ENCODE measurements at places on chromosomes 2 and 18.

- peak; percentile 92 for DNase-seq
Measured at GRCh38 chr2:3282056-3282998, 95.3 kb downstream of the EIPR1 start.

- DNase-seq, result no peak
Measured at GRCh38 chr2:128644156-128644555, 325.5 kb upstream of the HS6ST1 start.

DNA sequence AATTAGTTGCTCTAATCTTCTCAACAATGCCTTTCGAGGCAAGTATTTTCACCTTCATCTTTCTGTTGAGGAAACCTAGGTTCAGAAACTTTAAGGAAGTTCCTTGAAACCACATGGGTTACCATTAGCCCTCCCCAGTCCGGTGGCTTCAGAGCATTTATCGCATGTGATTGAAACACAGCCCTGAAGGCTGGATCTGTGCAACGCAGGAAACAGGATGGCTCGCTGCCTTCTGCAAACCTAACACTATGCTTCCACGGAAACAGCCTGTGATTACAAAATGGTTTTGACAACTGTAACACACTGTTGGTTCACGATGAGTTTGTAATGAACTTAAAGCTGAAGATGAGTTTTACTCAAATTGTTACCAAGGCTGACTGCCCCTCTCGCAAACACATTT is 68.5 kb downstream of the EPB41L3 start:
- peak; percentile 25 for DNase-seq

DNA sequence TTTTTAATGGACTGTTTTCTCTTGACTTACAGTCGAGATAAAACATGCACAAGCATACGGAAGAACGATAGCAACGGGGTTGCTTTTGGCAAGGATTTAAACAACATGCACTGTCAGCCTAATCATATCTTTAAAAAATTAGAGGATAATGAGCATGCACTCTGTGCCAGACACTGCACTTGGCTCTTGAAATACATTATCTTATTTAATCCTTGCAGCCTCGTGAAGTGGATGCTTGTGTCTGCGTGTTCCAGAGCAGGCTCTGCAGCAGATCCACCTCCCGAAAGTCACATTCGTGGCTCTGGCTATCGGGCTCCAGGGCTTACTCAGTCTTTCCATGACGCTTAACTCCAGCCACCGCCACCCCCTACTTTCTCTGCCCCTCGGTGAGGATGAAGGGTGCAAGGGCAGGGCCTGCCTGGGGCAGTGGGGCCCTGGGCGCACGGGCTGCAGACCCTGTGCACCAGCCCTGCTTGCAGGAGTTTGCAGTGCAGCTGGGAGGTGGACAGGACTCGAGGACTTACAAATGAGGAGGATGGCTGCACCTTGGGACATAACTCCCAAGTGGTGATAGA is 61.7 kb downstream of the ACKR3 start:
- no peak for DNase-seq

DNA sequence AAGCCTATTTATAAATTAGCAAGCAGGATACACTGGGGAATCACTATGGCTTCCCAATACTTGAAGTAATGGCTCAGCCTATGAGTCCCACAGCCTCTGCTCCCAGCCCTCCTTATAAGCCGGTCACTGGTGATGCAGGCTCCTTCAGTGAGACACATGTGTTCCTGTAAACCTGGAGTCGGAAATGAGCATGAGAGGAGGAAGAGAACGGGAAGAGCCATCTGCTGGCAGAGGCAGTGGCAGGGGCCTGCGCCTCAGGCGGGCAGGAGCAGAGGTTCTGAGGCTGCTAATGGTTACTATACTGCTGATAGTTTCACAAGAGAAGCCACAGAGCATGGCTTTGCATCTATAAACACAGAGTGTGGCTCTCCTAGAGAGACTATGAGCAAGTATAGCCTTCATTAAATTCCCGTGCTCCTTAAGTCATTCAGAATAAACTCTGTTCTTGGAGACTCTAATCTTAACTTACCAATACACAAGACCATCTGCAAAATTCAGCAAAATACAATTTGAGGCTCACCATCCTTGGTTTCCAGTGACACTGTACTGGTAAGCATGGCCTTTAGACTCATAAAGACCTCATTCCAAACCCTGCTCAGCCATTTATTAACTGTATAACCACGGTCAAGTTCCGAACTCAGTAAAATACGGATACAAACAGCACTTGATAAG is 63.3 kb downstream of the FBXO15 start:
- DNase-seq, result no peak

DNA sequence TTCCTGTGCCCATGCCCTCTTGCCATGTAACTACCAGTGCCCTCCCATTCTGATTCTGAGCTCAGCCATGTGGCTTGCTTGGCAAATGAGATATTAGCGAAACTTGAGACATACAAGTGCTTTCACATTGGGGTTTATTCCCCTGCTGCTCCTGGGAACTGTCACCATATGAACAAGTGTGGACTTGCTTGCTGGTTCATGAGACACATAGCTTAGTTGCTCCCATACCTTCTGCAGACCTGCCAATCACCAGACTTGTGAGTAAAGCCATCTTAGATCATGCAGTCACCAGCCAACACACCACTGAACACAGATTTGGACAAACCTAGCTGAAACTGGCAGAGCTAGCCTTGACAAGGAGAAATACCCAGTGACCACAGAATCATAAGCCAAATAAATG is 155.1 kb downstream of the SS18 start:
- DNase-seq, result no peak

GRCh38 chr18:8696749-8697211 is 8.6 kb upstream of the MTCL1 start:
- peak; percentile 29 for DNase-seq

DNA sequence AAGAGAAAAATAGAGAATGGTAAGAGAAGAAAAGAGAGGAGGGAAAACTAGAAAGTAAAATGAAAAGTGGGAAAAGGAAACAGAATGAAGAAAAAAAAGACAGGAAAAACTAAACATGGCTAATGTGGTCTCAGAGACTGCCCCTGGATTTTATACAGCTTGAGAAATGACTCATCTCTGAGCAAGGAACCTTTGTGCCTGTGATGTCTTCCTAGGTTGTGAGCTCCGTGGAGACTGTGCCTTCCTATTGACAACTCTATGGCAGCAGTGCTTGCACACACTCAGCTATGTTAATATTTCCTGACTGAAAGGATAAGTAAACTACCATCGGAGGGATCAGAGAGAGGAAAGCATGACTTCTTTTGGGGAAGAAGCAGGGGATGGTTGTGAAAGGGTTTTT is 203.8 kb downstream of the RDH14 start:
- DNase-seq, result peak; percentile 52

GRCh38 chr2:118990757-118991545 is 49.0 kb downstream of the MARCO start:
- no peak for DNase-seq

DNA sequence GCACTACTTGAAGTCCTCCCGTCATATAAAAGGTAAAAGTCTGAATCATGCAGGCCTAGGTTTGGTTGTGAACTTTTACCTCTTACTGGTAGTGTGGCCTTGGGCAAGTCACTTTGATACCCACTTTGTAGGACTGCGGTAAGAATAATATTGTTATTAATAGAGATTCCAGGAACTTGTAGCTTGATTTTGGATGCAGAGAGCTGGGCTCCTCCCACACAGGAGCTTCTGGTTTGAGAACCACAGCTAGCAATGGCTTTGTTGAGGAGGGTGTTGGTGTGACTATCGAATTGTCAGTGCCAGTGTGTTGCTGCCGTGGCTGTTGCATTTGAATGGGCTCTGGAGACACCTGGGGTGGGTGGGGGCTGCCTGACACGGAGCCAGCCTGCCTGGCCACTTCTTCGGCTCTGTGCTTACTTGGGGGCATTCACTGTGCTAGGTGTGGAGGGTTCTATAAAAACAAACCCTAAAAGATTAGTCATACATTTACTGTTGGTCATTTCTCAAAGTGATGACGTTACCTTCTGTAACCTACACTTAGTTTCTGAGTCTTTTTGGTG is 38.5 kb downstream of the ASAP2 start:
- DNase-seq, result peak; percentile 52

DNA sequence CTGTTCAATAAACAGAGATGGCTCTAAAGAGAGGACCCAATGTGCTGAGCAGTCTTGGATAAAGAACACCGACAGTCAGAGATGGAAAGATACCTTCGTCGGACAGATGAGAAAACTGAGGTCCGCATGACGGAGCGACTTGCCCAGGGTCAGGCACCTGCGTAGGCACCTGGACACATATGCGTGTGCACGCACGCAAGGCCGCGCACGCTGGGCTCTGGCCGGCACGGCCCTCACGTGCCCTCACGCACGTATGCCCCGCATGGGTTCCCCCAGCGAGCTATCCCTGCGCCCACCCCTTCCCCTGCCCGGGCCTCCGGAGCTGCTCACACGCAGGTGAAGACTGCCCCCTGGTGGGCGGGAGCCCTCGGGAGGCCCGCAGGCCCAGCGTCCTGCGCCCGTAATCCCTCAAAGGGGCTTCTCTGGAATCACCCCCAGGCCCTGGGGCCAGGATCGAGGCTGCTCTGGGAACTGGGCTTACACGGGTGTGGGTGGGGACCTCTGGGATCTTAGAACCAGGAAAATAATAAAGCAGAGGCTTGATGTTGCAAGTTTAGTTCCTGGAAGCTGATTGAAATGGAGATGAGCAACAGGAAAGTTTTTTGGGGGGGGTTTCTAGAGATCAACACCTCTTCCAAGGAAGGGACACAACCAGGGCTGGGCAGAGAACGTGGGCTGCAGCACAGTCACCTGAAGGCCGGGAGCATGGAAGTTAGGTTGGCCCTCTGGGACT is 246.3 kb downstream of the TNS1 start:
- no peak for DNase-seq

DNA sequence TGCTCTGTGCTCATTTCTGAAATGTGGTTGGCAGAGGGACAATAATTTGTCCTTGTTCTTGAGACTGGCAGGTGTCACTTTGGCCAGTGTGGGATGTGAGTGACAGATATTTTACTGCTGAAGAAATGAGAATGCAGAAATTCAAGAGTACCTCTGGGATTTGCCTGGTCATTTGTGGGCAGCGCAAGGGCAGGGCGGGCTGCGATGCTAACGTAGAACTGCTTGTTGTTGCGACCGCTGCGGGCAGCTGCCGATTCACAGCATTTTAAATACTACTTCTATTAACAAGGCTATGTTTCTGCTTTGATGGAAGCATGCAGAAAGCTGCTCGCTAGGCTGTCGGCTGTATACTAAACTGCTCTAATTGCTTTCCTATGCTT is 268.6 kb downstream of the FIGN start:
- DNase-seq, result no peak

DNA sequence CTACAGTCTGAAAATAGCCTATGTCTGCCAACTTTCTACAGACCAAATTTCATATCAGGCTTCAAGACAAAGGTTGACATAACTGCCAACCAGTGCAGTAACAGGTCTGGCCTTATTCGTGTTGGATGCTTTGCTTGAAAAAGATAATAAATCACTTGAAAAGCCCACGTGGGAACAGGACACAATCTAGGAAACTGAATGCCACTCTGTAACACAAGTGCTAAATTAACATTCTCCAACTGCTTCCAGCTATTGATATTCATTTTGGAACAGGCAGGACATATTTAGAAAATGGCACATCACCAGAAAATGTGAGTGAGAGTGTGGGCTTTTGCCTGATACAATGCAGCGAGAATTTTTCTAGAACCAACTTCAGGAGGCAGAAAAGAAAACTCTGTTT is 165.9 kb upstream of the CCDC150 start:
- DNase-seq, result no peak

DNA sequence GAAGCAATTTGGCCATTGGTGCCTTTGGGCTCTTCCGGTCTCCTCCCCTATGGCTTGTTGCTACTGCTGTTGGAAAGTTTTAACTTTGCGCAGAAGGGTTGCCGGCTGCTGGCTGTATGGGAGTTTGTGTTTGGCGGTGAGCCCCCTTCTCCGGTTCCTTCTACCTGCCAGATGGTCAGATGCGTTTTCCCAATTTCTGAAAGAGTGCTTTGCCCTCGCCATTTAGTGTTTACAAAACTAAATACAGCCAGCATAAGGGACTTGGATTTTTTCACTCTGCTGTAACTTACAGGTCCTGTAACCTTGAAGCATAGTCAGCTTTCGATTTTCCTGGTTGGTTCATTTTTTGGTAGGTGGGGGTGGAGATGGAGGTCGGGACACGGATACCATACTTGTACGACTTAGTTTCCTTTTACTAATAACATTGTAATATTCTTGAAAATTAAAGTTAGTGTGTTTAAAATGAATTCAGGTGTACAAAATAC is 604 bp downstream of the COQ10B start:
- DNase-seq, result peak; percentile 91

GRCh38 chr2:150012986-150013385 is 425.4 kb upstream of the MMADHC start:
- no peak for DNase-seq

GRCh38 chr2:74919827-74920226 is 38.6 kb upstream of the POLE4 start:
- peak; percentile 13 for DNase-seq

DNA sequence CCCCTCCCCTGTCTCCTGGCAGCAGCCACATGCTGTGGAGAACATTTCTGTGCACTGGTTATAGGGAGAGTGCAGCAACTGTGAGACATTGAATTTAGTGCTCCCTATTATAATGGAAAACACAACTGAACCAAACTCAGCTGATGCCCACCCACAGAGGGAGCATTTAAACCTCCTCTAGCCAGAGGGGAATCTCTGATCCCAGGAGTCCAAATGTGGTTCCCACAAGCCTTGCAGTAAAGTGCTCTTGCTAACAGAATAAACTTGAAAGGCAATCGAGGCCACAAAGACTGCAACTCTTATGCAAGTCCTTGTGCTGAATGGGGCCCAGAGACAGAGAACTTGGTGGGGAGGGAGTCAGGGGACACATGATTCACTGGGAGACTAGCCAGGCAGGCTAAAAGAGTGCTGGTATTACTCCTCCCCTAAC is 638.8 kb upstream of the VRK2 start:
- DNase-seq, result no peak

DNA sequence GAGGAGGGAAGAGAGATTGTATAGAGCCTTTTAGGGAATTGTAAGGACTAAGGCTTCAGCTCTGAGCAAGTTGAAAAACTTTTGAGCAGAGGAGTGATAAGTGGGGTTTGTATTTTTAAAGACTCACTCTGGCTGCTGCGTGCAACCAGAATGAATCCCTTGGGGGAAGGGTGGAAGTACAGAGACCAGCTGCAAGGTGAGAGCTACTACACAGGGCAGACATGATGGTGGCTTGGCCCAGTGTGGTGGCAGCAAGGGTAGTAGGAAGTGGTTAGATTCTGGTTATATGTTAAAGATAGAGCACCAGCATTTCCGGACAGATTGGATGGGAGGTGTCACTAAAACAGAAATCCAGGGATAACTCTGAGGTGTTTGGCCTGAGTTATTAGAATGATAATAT is 10.1 kb upstream of the SESTD1 start:
- no peak for DNase-seq

- DNase-seq, result no peak
Measured at GRCh38 chr18:79481046-79481790, 85.5 kb downstream of the NFATC1 start.
